KBM-7 (cell line): ENCODE measurements at places on chromosomes 11 and 22.
A peak's percentile ranks its signal among the peaks of the same experiment; 100 is the strongest.

GRCh38 chr11:126640186-126640585 lies 284.7 kb downstream of the ST3GAL4 start:
- DNase-seq, result no peak

- no peak for DNase-seq
Observed at GRCh38 chr11:111550258-111550657, 9.7 kb downstream of the LAYN start.

DNA sequence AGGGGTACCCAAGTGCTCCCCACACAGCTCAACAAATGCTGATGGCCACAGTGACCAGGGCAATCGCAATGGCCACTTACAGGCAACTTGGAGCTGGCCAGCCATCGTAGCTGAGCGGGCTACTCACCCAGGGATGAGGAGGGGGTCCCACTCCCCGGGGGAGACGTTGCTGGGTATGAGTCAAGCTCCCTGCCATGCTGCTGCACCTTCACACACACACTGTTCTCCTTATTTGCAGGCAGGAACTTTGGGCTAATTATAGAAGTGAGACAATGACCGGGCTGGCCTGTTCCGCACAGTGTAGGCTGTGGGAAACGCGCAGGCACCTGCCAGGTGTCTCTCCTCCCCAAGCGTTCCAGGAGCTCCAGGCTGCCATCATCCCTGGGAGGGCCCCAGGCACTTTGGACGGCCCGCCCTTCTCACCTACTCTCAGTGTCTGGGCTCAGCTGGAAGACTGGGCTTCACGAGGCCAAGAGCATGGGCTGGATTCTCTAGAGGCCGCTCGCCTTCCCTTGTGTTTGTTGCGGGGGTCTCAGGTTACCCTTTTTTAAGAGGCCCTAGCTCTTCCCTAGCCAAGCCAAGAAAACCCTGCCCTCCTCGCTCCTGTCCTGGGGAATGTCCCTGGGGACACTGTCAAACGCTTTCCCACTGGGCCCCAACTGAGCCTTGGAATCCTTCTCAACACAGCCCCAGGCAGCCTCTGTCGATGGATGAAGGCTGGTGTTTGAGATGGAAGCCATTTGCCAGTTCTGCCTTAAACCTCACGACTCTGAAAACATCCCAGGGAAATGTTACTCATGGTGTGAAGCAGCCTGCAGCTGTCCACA lies 73.0 kb downstream of the RTL6 start:
- no peak for DNase-seq

DNA sequence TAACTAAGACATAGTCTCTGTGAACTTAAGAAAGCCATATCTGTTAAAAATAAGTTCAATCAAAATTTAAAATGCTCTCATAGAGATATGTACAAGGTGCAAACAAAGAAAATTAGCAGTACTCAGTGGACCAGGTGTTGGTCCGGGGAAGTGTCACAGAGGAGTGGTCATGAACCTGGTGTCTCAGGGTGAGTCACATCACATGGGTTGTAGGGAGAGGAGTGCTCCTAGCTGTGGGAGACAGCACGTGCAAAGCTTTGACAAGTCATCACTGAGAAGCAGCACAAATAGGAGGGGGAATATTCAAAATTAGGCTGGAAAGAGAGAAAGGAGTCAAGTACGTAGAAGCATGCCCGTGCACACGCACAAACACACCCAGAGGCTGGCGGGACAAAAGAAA lies 438.1 kb downstream of the NTM start:
- no peak for DNase-seq

- no peak for DNase-seq
Observed at GRCh38 chr11:133901316-133901715, 55.5 kb downstream of the IGSF9B start.

DNA sequence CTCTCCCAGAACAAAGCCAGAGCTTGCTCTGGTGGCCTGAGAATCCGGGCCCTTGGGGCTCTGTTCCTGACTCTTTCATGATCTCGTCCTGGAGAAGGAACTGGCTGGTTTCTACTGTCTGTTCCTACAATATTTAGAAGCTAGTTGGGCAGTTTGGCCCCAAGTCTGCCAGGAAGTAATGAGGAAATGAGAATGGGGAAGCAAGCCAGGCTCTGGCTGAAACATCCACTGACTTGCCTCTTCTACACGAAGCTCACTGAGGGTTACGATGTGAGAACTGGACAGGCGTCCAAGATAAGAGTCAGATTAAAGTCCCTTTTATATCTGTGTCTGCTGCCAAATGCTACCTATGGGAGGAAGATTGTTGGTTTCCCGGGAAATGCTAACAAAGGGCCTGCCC lies 110.0 kb upstream of the KIRREL3 start:
- DNase-seq, result peak; percentile 4

- DNase-seq, result no peak
Observed at GRCh38 chr11:75271730-75272129, 31.2 kb downstream of the TPBGL start.

- DNase-seq, result no peak
Observed at GRCh38 chr11:127675581-127675980, 675.0 kb upstream of the KIRREL3 start.

DNA sequence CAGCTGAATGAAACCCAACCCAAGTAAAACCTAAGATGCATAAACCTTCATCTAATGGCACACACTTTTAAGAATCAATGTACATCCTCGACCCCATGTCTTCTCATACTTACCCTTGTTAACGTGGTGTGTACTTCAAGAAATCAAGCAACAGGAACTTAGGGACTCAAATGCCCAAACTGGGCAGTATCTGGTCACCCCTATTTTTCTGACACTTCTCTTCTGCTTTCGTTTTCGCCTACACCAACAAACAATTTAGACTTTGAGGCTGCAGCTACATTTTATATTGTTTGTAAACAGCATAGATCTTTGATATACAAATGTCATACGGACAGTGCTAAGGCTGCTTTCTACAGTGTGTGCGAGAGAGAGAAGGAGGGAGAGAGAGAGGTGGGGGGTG lies 1044.0 kb downstream of the NTM start:
- DNase-seq, result no peak

- no peak for DNase-seq
Observed at GRCh38 chr11:72584293-72584938, 89.8 kb downstream of the PDE2A start.

DNA sequence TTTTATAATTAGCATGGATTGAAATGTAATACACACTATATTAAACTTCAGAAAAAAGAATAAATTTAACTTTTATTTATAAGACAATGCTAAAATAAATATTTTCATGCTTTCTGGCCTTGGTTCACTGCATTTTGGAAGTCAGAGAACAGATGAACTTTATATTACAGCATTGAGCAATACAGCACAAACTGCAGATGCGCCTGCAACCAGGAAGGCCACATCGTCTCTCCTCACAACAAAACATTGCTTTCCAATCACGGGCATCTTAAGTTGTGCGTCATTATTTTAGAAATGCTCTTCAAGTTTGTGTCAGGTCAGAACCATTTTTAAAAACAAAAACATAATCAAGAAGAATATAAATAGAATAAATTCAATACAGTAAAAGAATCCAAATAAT lies 89.3 kb upstream of the CEP126 start:
- no peak for DNase-seq

DNA sequence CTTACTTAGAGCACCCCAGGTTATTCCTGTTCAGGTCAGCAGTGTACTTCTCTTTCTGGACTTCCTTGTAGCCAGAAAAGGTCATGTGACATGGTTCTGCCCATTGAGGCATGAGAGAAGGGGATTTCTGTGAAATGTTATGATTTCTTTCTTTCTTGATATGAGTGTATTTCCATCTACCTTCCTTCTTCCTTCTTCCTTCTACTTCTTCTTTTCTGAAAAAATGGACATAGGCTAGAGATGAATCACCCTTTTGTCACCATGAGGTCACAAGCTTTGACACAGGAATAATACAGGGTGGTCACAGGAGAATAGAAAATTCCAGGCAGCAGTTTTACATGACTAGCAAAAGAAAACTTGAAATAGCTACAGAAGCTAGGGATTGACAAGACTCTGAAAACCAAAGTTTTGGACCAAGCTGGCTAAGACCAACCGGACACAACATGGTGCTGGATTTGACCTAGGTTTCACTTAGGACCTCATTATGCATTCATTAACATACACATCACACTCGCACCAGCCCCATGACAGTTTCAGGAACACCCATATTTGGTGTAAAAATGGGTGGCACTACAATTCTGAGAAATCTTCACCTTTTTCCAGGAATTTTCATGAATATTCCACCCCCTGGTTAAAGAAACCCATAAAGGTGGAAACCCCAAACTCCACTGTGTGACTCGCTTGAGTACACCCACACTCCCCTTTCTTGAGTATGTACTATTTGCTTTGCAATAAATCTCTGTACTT lies 21.2 kb upstream of the MAP6 start:
- DNase-seq, result peak; percentile 19

- no peak for DNase-seq
Observed at GRCh38 chr11:101812546-101812945, 102.3 kb upstream of the CEP126 start.

DNA sequence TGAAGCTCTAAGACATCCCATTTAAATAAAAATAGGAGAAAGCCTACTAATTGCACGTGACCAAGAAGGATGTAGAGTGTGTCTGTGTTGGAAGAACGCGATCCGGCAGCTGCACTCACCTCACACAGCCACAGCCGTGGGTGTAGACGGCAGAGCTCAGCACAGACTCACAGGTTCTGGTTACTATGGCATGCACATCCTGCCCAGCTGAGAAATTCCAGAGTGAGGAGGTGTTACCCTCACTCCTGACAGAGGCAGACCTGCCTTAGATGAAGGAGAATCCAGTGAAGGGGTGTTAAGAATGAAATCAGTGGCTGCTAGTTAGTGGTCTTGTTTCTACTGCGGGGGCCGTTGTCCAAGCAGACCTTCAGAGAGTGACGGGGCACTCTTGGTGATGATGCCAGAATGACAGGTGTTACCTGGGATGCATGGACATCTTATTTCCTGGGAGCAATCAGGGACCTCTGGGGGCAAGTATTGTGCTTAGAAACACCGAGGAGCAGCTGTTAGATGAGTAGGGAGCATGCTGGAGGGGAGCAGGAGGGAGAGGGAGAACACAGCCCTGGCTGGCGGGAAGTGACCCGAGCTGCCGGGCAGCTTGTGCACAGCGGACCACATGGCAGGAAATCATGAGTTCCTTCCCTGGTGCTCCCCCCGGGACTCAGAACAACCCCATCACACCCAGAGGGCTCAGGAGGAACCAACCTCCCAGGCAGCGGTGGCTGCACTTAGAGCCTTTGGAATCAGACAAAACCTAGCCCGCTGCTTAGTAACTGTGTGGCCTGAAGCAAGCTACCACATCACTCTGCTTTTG lies 12.3 kb downstream of the KCNJ5 start:
- DNase-seq, result no peak

DNA sequence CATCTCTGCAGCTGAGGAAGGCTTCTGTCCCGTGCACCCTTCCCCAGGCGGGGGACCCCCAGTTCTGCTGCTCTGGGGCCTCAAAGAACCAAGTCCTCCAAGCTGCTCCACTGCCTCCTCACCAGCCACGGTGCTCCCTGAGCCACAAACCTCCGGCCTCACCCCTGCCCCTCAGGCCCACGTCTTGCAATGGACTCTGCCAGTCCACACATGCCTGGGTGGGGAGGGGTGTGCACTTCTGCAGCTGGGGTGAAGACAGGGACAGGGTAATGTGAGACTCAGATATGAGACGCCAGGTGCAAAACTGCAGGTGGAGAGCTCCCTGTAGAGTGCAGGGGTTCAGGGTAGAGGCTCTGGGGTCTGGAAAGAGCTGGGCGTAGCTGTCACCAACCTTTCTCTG lies 3.2 kb upstream of the PTDSS2 start:
- no peak for DNase-seq

DNA sequence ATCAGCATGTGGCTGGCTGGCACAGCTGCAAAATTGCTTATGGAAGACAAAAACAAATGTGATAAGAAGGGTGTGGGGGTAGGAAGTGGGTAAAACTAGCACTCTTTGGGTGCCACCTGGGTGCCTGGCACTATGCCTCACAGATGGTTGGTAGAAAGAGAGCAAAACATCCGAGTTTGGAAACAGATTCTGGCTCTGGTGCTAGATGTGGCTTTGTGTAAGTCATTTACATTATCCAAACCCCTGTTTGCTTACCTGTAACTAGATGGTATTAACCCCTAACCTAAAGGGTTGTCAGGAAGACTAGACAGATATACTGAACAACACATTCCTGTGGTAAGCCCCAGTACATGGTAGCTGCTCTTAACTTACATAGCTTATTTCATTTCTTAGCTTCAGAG lies 905.6 kb downstream of the DLG2 start:
- DNase-seq, result no peak

GRCh38 chr11:119720311-119720913 lies 8.6 kb downstream of the NECTIN1 start:
- no peak for DNase-seq

DNA sequence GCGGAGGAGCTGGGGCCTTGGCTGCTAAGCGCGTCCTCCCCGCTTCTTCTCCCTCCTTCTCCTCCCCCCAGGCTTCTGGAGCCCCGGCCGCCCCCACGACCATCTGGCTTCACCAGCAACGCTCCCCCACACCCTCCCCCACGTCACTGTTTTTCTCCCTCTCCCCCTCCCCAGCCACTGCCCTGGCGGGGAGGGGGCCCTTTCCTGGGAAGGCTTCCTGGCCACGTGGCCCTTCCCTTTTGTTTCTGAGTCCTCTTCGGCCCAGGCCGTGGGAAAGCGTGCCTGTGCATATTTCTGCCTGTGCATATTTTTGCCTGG lies 27.7 kb downstream of the RTN4R start:
- peak; percentile 51 for DNase-seq

GRCh38 chr11:11607772-11608171 lies 14.0 kb downstream of the GALNT18 start:
- DNase-seq, result no peak

DNA sequence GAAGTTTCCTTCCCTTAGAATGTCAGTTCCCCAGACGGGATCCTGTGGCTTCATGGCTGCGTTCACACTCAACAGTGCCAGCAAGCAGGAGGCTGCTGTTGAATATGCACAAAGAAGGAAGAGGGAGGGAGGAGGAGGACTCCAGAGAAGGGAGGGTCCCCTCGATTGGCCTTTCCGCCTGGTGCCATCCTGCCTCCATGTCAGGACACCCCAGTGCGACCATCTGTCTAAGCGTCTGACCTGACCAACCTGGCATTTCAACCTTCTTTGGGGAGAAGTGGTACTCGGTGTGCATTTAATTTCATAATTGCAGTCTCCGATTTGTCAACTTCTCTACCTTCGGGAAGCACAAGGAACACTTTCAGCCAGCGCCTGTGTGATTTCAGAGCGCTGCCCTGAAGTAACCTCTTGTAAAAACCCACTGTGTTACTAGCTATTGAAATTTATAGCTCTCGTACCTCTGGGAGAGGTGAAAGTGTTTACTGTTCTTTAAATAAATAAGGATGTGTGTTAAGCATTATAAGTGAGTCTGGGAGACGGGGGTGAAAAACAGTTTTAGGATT lies 1491.9 kb downstream of the TBC1D22A start:
- no peak for DNase-seq

DNA sequence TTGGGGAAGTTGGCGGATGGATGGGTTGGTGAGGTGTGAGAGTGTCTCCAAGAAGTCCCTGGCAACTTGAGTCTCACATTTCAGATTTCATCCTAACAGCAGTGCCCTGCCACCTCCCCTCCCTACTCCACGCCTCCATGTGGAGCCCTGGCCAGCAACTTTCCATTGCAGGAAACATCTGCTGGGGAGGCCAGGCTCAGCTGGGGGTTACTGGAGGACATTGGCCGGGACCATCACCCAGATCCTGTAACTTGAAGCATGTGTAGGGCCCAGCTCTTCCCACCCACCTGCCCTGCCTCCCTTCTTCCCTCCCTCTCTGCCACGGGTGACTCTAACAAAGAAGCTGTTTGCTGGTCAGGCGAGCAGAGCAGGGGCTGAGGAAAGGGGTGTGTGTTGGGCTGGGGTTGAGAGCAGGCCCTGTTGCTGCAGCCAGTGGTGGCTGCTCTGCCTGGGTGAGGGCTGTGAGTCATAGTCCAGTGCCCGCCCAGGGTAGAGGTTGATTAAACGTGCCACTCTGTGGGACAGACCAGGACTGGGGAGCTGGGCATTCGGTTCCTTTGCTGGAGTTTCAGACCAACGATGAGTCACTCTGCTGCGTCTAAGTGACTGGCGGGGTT lies 64.0 kb downstream of the SCN3B start:
- no peak for DNase-seq
